ENCODE measurements at places on chromosomes 7 and 10.

DNA sequence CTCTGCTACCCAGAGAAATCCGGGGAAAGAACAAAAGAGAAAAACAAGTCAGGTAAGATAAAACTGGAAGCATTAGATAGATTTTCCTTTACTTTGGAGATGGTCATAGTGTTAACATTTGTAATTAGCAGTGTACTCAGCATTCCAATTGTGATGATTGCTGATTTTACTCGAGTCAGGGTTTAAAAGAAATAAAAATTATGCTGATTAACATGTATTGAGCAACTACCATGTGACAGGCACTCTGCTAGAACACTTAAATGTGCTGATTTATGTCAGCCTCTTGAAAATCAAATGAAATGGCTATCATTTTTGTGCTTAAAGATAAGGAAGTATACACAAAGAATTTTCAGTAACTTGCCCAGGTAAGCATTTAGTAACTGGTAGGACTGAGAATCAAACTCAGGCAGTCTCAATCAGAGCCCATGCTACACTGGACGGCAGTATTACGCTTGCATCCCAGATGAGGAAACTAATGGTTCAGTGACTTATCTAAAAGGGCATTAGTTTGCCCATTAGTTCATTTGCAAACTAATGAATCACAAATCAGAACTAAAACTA, 735.1 kb upstream of the SORCS1 start:
- H3K27me3 ChIP-seq, result no peaks in the 10 kb centered on the region
- H3K4me3 ChIP-seq, result no peak overlapping the region
- no peaks in the 10 kb centered on the region for H3K36me3 ChIP-seq
- no peak overlapping the region for H3K27ac ChIP-seq
- DNase-seq, result no peak

- H3K36me3 ChIP-seq, result no peaks in the 10 kb centered on the region
- no peak overlapping the region for H3K4me3 ChIP-seq
- H3K27me3 ChIP-seq, result no peaks in the 10 kb centered on the region
- no peak for DNase-seq
- no peaks in the 10 kb centered on the region for H3K4me1 ChIP-seq
Measured at GRCh38 chr7:16086743-16087142, 334.6 kb downstream of the CRPPA start.

DNA sequence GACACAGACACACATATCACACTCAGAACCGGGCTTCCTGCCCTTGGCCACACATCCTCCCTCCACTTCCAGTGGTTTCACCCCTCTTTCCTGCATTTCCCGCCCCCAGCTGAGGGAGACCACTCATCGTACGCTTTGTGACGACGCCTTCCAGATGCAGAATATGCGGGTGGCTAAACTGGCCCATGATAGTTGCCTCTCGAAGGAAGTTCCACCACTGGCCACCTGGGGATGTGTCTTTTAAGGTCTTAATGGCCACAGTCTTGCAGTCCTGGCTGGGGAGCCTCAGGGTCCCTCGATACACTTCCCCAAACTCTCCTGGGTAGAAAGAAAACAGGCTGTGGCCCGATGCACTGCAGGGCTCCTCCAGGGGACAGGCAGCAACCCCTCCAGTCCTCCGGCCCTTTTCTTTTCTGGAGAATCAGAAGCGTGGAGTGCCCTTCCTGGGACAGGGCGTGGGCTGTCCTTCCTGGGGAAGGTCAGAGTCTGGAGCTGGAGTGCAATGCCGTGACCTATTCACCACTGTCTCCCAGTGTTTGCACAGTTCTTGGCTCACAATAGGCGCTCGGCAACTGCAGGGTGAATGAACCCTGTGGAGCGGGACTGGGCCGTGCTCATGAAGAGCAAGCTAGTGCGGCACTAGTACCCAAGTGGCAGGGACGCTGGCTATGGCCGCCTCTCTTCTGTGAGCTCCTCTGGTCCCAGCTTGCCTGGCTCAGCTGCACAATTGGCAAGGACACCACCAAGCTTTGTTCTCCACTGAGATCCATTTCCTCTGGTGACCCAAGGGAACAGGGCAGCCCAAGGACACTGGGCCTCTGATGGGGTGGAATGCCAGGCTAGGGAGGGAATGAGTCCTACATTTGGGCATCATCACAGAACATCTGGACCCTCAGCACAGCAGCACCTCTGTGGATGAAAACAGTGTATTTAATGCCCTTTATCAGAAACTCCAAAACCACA, 13.2 kb downstream of the EPHA1 start:
- no peaks in the 10 kb centered on the region for H3K27me3 ChIP-seq
- peaks cover 8% of the 10 kb centered on the region for H3K36me3 ChIP-seq
- H3K27ac ChIP-seq, result no peak overlapping the region
- H3K4me1 ChIP-seq, result peaks cover 30% of the 10 kb centered on the region

DNA sequence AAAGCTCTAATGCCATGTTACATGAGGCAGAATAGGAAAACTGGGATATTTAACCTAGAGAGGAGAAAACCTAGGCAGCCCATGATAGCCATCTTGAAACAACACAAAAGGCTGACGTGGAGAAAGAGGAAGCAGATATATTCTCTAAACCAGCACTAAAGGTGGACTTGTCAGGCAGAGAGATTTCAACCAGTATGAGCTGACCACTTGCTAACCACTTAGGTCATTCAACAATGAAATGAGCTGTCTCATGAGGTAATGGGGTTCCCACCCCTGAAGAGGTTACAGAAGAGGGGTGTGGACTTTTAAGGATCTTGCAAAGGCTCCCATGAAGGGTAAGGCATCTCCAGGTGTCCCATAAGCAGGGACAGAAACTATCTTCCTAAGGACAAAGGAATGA, 26.8 kb upstream of the EGR2 start:
- no peaks in the 10 kb centered on the region for H3K36me3 ChIP-seq
- no peak for DNase-seq
- H3K4me1 ChIP-seq, result no peaks in the 10 kb centered on the region

DNA sequence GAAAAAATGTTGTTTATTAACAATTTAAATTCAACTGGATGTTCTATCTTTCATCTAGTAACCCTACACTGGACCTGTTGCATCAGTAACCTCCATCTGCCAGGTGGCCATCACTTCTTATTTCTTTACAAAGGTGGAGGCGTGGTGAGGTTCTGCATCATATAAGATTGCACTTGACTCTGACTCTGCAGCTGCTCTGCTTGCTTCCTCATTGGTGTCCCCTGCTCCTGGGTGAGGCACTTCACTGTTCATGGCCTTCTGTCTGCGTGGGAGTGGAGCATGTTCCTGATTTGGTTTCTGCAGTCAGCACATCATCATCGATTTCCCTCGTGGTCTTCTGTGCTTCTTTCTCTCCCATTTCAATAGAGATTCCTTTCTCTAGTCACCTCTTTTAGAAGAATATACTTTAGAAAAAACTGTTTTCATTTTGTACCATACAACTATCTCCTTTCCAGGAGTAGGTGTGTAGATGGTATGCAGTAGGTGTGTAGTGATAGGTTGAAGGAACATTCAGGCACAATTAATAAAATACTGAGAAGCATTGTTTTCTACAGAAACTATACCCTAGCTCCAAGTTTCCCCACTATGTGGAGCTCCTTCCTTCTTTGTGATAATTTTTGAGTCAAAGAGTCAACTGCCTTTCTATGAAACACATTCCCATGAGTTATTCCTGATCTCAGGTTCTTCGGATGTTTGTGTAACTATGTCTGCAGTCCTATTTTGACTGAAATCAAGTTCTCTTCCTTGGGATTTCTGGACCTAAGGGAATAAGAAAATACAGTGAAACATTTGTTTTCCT, 231.7 kb upstream of the CNTNAP2 start:
- no peak overlapping the region for H3K4me3 ChIP-seq
- no peaks in the 10 kb centered on the region for H3K36me3 ChIP-seq
- H3K27me3 ChIP-seq, result no peaks in the 10 kb centered on the region

Measured in thyroid gland (tissue), 4 donors.